Left colon (tissue), 2 donors: ENCODE measurements at places on chromosomes 7 and 10. TPM values are rescaled to one million over a fixed set of nuclear protein-coding genes. Genes with fewer than 3 reads are reported as not detected.

Gene LRRC72
- total RNA-seq, result not detected

Gene CCDC71L
- total RNA-seq, result 27.1 TPM

Gene PKD1L1
- total RNA-seq, result 0.56 TPM

Gene STEAP2
- total RNA-seq, result 16.2 TPM

Gene C10orf143
- 6.9 TPM for total RNA-seq

Gene GPR26
- not detected for total RNA-seq

Gene C1QL3
- total RNA-seq, result 0.12 TPM

Gene PDE6C
- not detected for total RNA-seq

Gene SEM1
- total RNA-seq, result 38.7 TPM

Gene ADAMTS14
- total RNA-seq, result 0.95 TPM

Gene CALCR
- not detected for total RNA-seq

Gene PTCD1
- total RNA-seq, result 6.0 TPM

Gene GIMAP6
- 6.4 TPM for total RNA-seq

Gene SDK1
- 3.4 TPM for total RNA-seq

Gene ZPBP
- not detected for total RNA-seq

Gene SPDYE9
- not detected for total RNA-seq

Gene CAMK1D
- 50.7 TPM for total RNA-seq

Gene CUEDC2
- total RNA-seq, result 27.8 TPM

Gene PNPLA8
- total RNA-seq, result 23.2 TPM

Gene METTL27
- 3.8 TPM for total RNA-seq

Gene CHAT
- 0.82 TPM for total RNA-seq

Gene ANTXRL
- not detected for total RNA-seq

Gene ASB10
- not detected for total RNA-seq

Gene TRPV5
- not detected for total RNA-seq

Gene CNPY4
- total RNA-seq, result 9.8 TPM

Gene CRCP
- 43.6 TPM for total RNA-seq

Gene JAKMIP3
- total RNA-seq, result 0.06 TPM

Gene HKDC1
- total RNA-seq, result 24.9 TPM
